H9 (cell line): ENCODE measurements at places on chromosomes 1 and 21.
A peak's percentile ranks its signal among the peaks of the same experiment; 100 is the strongest.

GRCh38 chr21:19244502-19245187, 841.1 kb upstream of the TMPRSS15 start:
- DNase-seq, result no peak

- no peak for DNase-seq
Observed at GRCh38 chr1:237832858-237833257, 57.9 kb downstream of the ZP4 start.

DNA sequence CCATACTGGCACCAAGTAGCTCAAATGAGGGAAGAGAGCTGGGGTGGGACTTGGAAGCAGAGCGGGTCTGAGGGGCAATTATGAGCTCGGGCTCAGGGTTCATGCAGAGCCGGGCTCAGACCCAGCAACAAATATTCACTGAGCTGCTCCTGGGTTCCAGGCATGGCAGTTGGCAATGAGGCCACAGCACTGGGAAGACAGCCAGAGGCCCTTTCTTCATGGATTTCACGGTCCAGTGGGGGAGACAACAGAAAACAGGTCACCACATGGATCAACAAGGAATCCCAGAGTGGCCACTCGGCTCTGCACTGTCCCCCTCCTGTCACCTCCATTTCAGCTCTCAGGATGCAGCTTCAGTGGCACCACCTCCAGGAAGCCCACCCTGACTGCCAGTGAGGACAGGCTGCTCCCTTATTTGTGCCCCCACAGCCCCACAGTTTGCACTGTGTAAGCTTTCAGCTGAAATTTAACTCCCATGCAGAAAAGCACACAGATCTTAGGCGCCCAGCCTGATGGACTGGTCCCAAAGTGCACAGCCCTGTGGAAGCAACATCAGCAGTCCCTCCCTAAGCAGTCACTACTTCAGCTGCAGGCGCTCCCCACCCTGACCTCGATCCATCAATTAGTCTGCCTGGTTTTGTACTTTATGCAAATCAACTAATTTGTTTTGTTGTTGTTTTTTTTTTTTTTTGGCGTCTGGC, 22.4 kb downstream of the ARHGEF19 start:
- no peak for DNase-seq

DNA sequence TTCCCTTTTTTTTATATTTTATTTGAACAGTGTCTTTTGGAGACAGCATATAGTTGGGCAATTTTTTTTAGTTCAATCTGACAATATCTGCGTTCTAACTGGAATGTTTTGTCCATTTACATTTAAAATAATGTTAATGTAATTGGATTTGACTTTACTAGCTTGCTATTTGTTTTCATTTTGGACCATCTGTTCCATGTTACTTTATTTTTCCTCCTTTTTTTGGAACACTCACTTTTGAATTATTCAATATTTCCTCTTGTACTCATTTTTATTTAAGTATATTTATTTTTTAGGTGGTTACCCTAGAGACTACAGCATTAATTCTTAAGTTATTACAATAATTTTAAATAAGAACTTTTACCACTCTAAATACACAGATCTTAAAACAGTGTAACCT, 62.8 kb upstream of the C1orf87 start:
- DNase-seq, result no peak

DNA sequence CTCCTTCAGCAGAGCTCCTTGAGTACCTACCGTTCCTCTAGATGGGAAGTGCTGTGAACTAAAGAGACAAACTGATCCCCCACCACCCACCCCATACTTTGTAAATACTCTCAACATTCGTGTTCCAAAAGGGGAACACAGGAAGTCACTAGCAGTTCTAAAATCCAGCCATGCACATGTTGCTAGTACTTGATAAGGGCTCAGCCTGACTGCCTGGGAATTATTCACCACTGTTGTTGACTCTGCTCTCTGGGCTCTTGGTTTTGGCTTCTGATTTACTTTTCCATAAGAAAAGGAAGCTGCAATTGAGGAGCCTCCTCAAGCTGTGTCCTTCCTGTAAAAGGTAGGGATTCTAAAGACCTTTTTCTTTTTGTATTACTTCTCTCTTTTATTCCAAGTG, 67.5 kb downstream of the IVNS1ABP start:
- DNase-seq, result no peak

- no peak for DNase-seq
Observed at GRCh38 chr1:210003501-210003900, 65.5 kb downstream of the SYT14 start.

GRCh38 chr1:88088481-88088880, 595.6 kb upstream of the PKN2 start:
- DNase-seq, result peak; percentile 36

DNA sequence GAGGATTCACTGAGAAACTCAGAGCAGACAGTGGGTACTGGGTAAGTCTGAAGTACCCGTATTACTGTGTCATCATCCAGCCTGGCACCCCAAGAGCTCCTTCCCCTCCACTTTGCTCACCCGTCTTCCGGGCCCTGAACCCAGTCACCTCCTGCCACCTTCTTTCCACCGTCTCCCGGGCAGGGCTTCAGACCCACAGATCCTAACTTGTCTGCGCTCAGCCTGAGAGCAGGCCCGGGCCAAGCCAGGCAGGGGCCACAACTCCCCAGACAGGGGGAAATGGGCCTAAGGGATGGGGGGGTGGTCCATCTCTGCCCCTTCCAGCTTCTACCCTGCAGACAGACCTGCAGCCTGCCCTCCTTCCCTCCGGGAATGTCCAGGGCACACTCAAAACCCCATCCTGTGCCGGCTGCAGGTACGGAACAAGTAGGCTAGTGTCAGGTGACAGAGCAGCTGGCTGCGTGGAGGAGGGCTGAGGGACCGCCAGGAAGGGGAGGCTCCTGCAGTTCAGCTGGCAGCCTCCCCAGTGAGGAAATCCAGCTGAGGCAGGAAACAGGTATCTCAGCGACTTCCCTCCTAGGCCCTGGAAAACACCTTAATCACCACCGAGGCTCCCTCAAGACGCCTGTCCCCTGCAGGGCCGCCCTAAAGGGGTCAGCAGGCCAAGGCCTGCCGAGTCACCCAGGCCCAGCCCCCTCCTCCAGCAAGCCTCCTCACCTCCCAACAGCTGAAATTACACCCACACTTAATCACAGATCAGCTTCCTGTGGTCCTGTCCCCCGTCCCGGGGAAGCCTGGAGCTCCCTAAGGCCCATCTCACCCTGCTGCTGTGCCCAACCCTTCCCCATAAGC, 3.5 kb downstream of the HSPG2 start:
- peak; percentile 82 for DNase-seq

- no peak for DNase-seq
Observed at GRCh38 chr1:76426606-76427005, 352.1 kb downstream of the ST6GALNAC3 start.

GRCh38 chr1:26119892-26120608, 8.4 kb downstream of the PDIK1L start:
- no peak for DNase-seq

- no peak for DNase-seq
Observed at GRCh38 chr1:212461916-212462660, 29.4 kb downstream of the NENF start.

DNA sequence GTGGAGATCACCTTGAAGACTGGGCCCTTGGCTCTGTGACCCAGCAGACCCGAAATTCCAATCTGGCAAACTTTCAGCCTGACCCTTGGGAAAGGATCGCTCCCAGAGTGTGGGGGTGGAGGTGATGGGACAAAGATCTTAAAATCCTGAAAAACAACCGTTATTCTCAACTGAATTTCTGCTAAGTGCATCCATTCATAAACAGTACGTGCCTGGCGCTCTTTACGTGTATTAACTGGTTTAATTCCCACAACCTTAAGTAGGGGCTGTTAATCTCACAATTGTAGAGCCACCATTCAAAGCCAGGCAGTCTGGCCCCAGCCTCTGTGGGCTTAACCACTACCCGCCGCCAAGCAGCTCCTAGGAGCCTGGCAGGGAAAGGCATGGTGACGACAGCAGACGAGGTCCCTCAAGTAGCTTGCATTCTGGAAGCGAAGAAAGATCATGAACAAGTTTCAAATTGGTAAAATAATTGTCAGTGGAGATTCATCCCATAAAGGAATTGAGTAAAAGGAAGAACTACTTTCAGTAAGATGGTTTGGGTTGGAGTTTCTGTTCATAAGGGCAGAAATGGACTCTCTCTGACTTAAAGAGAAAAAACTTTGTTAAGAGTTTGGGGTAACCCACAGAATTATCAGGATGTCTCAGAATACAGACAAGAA, 11.4 kb upstream of the RGS16 start:
- DNase-seq, result no peak
